CD4-positive, alpha-beta T cell treated with Interleukin-2 at 100 ng/mL for 4 hours (primary cell): ENCODE measurements at places on chromosomes 1 and 21.
A peak's percentile ranks its signal among the peaks of the same experiment; 100 is the strongest.

GRCh38 chr1:28895896-28896608, 18.3 kb upstream of the EPB41 start:
- no peak for DNase-seq

DNA sequence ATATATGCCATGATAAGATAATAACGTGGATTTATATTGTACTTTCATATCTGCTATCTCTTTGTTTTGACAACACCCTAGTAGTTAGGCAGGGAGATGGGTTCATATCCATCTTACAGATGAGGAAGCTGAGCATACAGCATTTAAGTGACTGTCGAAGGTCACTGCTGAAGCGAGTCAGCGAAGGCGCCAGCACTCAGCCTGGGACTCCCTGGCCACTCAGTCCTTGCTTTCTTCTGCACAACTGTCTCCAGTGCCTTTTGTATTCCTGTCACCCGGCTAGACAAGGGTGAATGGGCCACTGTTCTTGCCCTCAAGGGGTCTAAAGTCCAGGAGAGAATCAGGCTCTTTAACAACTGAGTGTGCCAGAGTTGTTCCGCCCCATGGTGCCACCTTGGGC, 3.1 kb downstream of the ARHGEF10L start:
- no peak for DNase-seq

GRCh38 chr1:41880950-41881885, 37.5 kb downstream of the HIVEP3 start:
- no peak for DNase-seq

GRCh38 chr1:82161700-82162141, 361.0 kb downstream of the ADGRL2 start:
- DNase-seq: no peak

DNA sequence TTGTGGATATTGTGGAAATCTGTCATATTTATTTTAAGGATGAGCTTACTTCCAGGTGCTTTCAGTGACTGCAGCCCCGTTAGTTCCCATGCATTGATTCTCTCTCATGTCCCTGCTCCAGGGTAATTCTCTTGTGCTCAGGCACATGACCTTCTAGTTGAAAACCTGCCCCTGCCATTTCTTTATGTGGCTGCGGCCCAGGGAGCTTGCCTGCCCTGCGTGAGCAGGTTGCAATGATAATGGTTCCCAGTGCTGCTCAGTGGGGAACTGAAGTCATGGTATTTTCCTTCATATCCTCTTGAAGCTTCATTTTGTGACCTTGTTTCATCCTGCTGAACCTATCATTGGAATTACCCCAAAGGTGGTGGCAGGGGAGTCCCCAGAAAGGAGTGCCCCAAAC, 229.8 kb downstream of the DISC1 start:
- no peak for DNase-seq

- DNase-seq: no peak
These were observed 797.3 kb downstream of the PLA2G4A start for GRCh38 chr1:187626056-187626455.

DNA sequence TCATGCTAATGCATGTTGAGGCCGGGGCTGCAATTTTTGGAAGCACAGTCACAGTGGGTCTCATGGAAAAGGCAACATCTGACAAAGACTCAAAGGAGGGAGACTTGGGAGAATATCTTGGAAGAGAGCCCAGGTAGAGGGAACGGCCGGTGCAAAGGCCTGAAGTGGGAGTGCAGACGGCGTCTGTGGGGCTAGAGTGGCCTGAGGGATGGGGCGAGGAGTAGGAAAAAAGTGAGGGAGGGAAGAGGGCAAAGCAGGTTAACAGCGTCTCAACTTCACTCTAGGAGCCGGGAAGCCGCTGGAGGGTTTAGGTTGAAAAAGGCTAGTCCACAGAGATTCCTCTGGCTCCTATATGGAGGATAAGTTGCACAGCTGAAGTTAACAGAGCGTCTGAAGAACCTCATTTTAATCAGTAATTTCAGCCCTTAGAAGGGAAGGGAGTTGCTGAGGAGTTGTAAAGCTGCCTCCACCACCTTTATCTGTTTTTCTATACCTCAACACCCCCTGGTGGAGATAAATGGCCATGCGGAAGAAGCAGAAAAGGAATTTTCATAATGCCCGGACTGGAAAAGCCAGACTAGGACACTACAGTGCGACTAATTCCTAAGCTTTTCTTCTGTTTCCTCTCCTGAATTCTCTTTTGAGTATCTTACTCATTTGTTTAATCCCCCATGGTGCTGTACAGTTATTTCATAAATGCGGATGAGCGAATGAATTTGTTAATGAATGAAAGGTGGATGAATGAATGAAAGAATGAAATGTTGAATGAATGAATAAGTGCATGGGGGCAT, 78.7 kb upstream of the ZNF281 start:
- DNase-seq: peak; percentile 52

- DNase-seq: no peak
These were observed at the start of gene S100A3 for GRCh38 chr1:153548722-153549688. Gene S100A3 (minus strand): TSS chr1:153549258. CDS start chr1:153548485, 773 bp downstream.

GRCh38 chr1:27668808-27669723, 2.9 kb downstream of the IFI6 start:
- DNase-seq: peak; percentile 90

GRCh38 chr1:11711490-11711889, 20.0 kb downstream of the DRAXIN start:
- DNase-seq: no peak

- no peak for DNase-seq
These were observed 404.3 kb downstream of the MATN1 start for GRCh38 chr1:30318864-30319718.

GRCh38 chr1:225834417-225835329, 24.7 kb downstream of the EPHX1 start:
- DNase-seq: no peak

GRCh38 chr1:7930645-7931445, 9.8 kb downstream of the TNFRSF9 start:
- DNase-seq: peak; percentile 42

DNA sequence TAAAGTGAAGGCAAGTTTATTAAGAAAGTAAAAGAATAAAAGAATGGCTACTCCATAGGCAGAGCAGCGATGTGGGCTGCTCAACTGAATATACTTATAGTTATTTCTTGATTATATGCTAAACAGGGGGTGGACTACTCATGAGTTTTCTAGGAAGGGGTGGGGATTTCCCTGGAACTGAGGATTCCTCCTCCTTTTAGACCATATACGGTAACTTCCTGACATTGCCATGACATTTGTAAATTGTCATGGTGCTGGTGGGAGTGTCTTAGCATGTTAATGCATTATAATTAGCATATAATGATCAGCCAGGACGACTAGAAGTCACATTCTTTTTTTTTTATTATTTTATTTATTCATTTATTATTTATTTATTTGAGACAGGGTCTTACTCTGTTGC, 46.4 kb upstream of the BARHL2 start:
- DNase-seq: no peak

DNA sequence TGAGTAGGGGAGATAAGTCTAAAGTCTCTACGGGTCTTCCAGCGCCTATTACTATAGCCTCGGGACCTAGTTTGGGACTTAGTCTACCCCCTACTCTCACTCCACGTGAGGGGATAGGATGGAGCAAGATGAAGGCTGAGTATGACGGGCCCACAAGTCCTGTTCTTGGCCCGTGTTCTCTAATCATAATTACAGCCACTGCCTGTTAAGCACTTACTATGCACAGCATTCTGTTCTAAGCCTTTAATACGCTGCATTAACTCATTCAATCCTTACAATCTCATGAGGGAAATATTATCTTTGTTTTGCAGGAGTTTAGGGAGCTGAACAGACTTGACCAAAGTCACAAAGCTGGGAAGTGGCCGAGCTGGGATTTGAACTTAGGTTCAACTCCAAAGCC, 23.9 kb upstream of the EPB41 start:
- DNase-seq: no peak

- no peak for DNase-seq
These were observed 1644.0 kb upstream of the B3GALT2 start for GRCh38 chr1:194830387-194830786.

DNA sequence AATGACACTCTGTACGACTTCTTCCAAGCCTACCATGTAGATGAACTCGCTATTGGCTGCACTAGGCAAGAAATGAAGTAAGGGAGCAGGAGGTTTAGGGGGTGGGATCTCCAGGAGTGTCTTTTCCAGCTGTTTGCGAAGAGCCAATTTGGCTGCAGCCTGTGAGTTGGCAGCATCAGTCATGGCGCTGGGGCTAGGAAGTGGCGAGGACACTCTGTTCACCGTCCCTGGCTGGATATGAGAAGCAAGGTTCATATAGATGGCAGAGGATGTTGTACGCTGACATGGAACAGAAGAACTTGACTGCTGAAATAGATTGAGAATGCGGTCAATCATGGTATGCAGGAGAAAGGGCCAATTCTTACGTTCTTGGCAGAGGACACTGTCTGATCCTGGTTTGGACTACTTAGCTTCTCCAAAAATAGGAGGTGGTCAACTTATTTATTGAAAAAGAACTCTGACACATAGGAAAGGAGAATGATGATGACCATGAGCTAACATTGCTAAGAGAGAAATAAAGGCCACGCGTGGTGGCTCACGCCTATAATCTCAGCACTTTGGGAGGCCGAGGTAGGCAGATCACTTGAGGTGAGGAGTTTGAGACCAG, 41.2 kb downstream of the SLC27A3 start:
- DNase-seq: no peak

GRCh38 chr1:86750530-86750929, 46.2 kb downstream of the SH3GLB1 start:
- DNase-seq: no peak
